NCI-H69 (cell line): ENCODE measurements at places on chromosomes 7 and 10.

DNA sequence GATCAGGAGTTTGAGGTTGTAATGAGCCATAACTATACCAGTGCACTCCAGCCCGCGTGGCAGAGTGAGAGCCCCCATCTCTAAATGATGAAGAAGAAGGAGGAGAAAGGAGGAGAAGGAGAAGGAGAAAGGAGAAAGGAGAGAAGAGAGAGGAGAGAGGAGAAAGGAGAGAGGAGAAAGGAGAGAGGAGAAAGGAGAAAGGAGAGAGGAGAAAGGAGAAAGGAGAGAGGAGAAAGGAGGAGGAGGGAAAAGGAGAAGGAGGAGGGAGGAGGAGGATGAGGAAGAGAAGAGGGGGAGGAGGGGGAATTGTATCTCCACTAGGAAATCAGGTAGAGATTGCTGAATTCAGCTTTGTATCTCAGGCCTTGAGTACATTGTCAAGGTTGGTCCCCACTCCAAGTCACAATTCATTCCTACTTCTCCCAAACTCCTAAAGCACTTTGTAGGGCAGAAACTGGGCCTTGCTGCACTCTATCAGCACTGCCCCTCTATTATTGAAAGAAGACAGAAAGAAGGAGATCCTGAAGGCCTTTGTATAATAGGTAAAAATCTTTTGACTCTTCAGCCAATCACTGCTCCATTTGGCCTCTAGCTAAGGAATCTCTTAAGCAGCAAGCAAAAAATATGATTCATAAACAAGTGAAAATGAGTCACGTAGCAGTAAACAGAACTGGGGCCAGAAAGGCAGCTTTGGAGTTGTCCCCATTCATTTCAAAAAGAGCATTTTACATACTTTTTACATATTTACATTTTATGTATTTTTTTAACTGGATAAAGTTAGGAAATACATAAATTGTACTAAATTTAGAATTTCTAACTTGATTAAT, 178.0 kb downstream of the IMMP2L start:
- DNase-seq = no peak

DNA sequence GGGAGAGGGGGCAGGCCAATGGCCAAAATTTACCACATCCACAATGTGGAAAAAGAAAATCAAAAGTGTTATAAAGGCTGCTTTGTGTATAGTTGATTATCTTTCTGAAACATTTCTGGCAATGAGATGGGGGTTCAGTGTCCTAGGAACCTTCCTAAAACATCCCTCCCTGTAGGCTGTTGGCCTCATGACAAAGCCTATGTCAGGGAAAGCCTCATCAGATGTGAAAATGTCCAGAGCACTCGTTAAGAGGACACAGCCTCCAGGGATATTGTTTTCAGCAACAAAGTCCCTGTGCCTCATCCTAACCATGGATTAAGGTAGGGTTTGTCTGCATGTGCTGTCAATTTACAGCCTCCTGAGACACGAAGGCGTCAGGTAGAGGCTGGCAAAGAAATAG, 17.0 kb downstream of the SUN3 start:
- no peak for DNase-seq

DNA sequence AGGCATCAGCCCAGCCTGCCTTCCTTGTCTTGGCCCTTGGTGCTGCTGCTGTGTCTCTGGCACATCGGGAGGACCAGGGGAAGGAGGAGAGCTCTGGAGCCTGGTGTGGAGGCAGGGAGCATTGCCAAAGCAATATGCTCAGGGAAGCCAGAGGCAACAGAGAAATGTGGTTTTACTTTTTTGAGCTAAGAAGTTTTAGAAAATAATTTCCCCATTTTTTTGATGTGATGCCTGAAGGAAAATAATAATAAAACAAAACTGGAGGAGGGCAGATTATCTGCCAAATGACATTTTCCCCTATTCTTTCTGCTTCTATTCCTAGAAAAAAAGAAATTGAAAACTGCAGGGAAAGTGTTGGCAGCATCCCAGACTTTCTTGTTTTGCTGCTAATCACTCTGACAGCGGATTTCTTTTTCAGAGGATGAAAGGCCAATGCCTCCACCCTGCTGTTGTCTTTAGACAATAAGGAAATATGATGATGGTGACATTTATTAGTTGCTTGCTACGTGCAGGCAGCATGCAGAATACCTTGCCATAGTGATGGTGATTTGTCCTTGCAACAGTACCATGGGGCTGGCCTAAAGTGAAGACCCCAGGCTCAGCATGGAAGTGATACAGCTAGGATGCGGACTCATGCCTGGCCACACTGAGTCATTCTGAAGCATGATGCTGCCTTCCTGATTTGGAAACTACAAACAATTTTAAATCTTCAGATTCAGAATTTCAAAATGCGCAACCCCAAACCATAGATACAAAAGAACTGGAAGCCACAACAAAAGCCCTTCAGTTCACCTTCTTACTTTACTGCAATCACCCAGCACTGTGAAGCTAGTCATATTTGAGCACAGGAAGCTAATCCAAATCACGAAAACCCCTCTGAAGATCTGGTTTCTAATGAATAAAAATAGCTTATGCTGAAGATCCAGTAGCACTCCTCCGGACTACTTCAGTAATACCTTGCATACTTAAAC, 260.2 kb upstream of the TMEM72 start:
- DNase-seq = no peak

GRCh38 chr10:18505456-18506118, 145.8 kb downstream of the NSUN6 start:
- no peak for DNase-seq

GRCh38 chr10:118692872-118693271, 61.9 kb downstream of the CACUL1 start:
- DNase-seq = peak; percentile 17

DNA sequence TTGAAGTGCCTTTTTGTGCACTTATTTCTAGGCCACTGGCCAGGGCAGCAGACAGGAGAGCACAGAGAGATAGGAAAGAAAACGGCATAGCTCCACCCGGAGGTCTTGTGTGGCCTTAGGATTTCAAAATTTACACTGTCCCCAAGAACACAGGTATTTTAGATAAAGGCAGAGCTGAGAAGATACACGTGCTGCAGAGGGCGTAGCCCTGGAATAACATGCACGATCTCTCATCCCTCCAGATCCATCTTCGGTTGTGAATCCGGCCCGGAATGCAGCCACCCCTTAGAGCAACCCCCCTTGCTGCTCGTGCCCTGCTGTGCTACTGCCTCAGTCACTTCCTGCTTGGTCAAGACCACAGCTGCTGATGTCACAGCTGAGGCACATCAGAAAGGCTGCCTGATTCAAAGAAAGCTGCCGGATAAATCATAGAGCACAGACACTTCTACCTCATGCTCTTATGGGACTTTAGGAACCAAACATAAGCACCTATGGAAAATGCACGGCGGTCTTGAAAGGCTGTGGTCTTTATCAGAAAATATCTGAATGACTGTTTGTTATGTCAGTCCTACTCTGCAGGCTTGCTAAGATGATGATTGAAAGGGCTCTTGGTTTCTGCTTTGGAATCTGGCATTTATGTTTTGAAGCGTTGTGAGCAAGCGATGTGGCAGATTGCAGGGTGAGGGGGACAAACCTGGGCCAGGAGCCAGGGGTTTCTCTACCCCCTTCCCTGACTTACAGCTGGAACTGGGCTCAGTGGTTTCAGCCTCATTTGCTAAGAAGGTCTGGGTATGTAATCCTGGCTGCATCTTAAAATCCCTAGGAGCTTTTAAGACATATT, 152.0 kb downstream of the SVIL start:
- peak; percentile 34 for DNase-seq

DNA sequence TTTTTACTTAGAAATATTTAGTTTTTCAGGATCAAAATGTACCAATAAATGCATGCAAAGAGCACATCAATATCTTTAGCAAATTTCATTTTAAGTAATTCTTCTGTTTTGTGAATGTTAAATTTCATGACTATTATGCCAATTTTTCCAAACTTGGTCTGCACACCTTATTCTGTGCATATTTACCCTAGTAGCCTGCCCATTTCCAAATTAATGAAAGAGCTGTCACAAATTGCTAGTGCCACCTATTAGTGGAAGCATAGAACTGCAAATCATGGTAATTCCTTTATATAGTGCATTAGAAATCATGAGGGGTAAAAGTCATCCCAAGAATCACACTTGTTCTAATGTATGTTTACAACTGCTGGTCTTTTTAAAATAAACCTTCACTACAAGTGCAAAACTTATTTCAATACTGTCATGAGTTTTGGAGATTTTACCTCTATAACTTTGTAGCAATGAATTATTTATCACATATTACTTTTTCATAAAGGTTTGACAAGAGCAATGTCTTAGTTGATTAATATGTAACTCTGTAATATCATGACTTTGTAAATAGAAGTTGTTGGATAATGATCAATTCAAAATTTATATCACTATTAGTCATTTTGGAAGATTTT, 5.7 kb downstream of the SEMA3A start:
- peak; percentile 75 for DNase-seq

GRCh38 chr10:48948470-48949037, 8.9 kb upstream of the LRRC18 start:
- DNase-seq = peak; percentile 30

DNA sequence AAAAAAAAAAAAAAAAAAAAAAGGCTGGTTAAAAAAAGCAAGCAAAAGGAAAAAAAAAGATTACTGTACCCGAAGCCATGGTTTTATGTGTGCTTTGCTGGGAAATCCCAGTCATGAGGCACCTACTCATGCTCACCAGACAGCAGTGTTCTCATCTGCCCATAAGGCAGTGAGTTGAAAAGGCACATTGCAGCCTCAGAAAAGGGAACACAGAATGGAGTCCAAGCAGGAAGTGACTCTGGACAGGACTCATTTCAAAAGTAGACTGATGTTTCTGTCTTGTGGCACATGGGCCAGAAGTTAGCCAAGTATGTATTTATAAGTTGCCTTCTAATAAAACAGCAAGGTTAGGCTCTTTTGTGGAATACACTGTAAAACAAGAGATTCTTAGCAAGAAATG, 40.2 kb downstream of the PDSS1 start:
- DNase-seq = peak; percentile 3

DNA sequence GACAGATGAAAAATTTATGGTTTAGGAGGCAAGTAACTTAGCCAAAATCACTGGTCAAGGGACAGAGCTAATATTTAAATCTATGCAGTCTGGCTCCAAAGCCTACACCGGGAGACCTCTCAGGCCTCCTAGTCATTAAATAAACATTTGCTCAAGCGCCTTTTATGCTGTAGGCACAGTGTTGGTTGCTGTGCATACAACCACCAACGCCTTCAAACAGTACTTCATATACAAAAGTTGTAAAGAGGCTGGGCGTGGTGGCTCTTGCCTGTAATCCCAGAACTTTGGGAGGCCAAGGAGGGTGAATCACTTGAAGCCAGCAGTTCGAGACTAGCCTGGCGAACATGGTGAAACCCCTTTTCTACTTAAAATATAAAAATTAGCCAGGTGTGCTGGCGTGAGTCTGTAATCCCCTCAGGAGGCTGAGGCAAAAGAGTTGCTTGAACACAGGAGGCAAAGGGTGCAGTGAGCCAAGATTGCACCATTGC, 159.8 kb downstream of the MAGI2 start:
- DNase-seq = peak; percentile 98

- peak; percentile 83 for DNase-seq
These were observed at the start of gene ZNF488 for GRCh38 chr10:47384148-47384921. TSS of gene ZNF488 (minus strand) at chr10:47384293. CDS start at chr10:47368829, 15,464 bp downstream.

DNA sequence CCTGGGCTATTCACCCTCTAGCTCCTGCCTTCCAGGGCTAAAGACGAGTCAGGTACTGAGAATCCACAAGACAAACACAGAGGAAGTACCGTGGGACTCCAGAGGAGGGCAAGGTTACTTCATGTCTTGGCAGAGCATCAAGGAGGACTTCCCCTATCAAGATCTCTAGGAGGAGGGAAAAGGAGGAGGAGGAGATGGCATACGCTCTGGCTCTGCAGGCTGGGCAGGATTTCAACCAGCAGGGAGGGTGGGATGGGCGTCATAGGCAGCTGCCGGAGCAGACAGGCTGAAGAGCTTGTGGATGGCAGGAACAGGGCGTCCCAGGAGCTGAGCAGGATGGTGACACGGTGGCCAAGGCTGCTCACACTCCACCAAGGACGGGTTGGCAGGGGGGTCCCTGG, 21.3 kb downstream of the MDH2 start:
- peak; percentile 68 for DNase-seq

GRCh38 chr10:29501692-29502091, 133.1 kb downstream of the SVIL start:
- no peak for DNase-seq
